ENCODE measurements at places on chromosomes 12 and 14. TPM values are rescaled to one million over a fixed set of nuclear protein-coding genes. Genes with fewer than 3 reads are reported as not detected.

The SPRYD4 gene
- total RNA-seq = 2.8 TPM

The IL26 gene
- not detected for total RNA-seq

The B4GALNT1 gene
- 19.8 TPM for total RNA-seq

The FGF23 gene
- total RNA-seq = not detected

The C1QL4 gene
- 9.7 TPM for total RNA-seq

The SLC38A1 gene
- total RNA-seq = 45.7 TPM

The PMCH gene
- not detected for total RNA-seq

The RPS29 gene
- 3,018 TPM for total RNA-seq

The SPPL3 gene
- total RNA-seq = 12.0 TPM

The CLEC7A gene
- not detected for total RNA-seq

The LIN7A gene
- not detected for total RNA-seq

The GDF11 gene
- 16.2 TPM for total RNA-seq

The RPL10L gene
- not detected for total RNA-seq

The KMT2D gene
- 13.8 TPM for total RNA-seq

The TRMT5 gene
- total RNA-seq = 9.3 TPM

The NEDD1 gene
- total RNA-seq = 46.4 TPM

The FOXN4 gene
- total RNA-seq = 0.78 TPM

The NFATC4 gene
- 45.5 TPM for total RNA-seq

The HHIPL1 gene
- total RNA-seq = not detected

The INSM2 gene
- 0.17 TPM for total RNA-seq

The PRH1 gene
- total RNA-seq = 4.1 TPM

The LALBA gene
- total RNA-seq = not detected
